NK-92 treated with Interleukin-12 subunit alpha and Interleukin-12 subunit beta, amount 100 ng/mL, for 24 hours (cell line): ENCODE measurements at places on chromosomes 6 and 20.

GRCh38 chr20:48195121-48195870 is 410.0 kb upstream of the SULF2 start:
- no peak for DNase-seq

- no peak for DNase-seq
Measured at GRCh38 chr20:24531631-24532419, 62.4 kb downstream of the SYNDIG1 start.

DNA sequence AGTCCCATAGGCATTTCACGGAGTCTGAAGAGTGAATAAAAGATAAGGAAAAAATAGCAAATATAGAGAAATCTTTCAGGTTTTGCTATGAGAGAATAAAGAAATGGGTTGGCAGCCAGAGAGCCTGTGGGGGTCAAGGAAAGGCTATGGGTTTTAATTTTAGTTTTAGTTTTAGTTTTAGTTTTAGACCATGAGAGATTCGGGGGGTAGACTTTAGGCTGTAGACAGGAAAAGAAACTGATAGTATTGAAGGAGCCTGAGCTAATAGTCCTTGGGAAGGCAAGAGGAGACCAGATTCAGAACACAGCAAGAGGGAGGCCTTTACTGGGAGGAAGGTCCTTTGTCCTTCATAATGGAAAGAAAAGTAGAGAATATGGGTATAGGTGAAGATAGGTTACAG is 19.3 kb downstream of the DOP1A start:
- no peak for DNase-seq

- DNase-seq: no peak
Measured at GRCh38 chr6:146339716-146340115, 203.9 kb upstream of the RAB32 start.

DNA sequence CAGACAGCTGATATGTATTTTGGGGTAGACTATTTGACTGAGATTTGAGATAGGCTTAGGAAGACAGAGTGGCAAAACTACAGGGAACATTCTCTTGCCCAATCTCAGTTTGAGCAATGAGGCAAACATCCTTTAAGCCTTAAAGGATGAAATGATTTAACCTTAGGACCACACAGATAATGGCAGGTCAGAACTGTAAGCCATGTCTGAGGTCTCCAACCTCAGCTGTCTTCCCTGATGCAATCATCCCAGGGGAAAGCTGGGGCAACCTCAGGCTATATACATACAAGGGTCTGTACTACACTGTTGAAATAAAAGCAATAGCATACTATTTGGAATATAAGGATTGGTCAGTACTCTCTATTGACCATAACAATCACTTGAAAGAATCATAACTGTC is 83.8 kb upstream of the NUP153 start:
- DNase-seq: no peak
